ENCODE measurements at places on chromosomes 4 and X.

GRCh38 chr4:114512595-114513295, 85.9 kb upstream of the UGT8 start:
- no peak for DNase-seq

GRCh38 chr4:82043809-82044137, 330.0 kb downstream of the HNRNPD start:
- DNase-seq: no peak

GRCh38 chr4:168408620-168409019, 71.7 kb downstream of the DDX60L start:
- DNase-seq: no peak

DNA sequence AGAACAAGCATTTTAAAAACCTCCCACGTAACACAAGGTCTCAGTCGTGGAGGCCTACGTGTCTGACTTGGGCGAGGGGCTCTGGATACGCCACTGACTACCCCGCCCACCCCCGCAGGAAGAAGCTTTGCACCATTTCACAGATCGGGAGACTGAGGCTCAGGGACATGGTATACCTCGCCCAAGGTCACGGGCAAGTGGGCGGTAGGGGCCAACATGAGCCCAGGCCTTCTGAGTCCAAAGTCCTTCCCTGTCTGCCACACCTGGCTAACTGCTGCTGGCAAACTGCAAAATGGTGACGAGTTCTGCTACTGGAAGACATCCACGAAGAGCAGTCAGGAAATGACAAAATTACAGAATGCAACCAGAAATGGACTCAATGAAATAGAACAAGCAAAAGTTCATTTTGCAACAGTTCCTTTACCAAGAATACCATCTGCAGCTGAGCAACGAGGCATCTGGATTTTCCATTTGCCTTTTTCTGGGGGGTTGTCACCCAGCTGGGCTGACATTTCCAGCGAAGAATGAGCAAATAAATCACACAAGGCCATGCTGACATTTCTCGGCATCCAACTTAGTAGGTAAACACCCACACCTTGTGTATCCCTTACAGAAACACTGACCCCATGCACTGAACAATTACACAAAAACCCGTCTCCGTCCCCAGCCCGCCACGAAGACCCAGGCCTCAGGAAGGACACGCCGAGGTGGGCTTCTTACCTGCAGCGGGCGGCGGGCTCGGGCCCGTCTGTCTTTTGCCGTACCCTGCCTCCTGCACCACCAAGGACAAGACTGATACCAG, 70.2 kb upstream of the AFAP1 start:
- no peak for DNase-seq

- no peak for DNase-seq
Measured at GRCh38 chr4:25903900-25904747, 9.9 kb upstream of the SMIM20 start.

DNA sequence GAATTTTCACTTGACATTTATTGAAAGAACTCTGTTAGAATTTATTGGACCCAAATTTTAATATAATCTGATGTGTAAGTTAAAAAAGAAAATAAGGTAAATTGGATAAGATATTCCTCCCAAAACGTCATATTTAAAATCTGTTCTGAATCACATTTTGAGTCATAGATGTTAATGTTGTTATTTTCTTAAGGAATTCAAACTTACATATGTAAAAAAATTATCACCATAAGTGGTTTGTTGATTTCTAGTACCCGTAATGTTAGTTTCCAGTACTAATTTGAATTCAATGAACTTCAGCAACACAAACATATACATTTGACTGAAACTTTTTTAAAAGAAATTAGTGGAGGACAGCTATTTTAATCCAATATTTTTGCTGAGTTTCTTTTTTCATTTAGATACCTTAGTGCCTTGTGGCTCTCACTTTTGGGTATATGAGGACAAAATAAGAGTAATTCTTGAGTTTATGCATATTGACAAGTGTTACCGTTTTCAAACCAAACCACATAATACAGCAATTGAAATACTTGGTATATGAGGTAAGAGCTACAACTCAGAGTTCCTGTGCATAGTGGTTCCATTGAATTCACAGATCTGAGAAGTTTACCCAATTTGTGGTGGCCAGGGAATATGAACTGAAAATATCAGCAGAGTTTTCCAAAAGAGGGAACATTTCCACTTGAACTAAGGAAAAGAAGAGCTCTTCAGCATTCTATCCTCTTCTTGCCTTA, 71.8 kb downstream of the C4orf46 start:
- no peak for DNase-seq

DNA sequence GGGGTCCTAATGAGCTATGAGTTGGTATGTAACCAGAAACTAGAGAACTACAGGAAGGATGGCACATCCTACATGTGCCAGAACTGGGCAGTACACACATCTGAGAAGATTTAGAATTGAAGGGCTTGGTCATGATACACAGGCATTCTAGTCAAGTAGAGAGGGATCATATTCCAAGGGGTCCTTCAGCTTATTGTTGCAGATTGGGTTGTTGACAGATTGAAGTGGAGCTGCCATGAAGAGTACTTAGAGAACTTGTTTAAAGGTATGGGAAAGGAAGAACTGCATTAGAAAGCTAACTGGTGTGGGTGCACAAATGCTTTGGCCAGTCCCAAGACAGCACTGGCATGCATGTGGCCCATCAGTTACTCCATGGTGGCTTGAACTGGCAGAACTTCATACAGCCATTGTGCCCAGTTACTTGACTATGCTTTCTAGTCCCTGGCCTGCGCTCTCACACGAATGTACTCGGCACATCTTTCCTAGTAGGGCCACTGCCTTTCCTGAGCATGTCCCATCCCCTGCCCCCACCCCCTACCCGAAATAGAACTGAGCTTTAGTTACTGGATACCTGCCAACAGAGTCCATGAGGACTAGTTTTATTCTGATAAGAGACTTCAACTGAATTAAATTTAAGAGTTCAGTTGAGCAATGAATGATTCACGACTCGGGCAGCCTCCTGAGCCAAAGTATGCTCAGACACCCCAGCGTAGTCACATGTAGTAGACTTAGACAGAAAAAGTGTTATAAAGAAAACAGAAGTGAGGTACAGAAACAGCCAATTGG, 64.0 kb downstream of the CCNG2 start:
- DNase-seq: no peak

- DNase-seq: no peak
Measured at GRCh38 chr4:54558889-54559677, 98.7 kb upstream of the KIT start.

DNA sequence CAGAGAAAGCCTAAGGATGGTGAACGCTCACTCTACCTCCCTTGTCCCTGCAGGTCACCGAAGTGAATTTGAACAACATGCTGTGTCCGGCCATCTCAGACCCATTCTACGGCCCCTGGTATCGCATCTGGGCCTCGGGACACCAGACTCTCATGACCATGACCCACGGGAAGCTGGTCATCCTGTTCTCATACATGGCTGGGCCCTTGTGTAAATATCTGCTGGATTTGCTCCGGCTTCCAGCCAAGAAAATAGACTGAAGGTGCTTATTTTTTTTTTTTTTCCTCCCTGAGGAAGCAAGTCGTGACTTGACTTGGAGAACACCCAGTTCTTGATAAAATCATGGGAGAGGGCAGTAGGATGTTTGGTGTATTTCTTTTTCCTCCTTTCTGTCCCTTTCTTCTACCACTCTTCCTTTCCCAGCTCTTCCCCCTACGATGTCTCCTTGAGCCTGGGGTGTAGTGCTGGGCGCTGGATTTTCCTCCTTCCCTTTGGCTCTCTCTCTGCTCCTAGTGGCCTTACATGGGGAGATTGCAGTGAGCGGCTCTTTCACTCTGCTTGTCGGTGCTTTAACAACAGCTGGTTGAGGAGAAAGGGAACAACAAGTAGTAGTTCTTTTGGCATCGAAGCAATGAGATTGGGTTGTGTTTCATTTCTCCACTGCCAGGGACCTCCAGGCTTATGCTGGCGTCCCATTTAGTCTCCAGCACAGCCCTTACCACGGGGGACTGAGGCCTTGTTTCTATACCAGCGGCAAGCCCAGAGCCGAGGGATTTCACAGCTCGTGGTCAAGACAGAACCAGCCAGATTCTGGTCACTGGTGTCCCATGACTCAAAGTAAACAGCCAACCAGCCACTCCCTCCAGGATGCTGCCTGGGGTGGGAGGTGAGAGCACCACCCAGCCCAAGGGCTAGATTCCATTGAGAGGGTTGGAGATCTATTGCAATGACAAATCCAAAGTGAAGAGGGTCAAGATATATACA, 144.4 kb downstream of the AMMECR1 start:
- no peak for DNase-seq

DNA sequence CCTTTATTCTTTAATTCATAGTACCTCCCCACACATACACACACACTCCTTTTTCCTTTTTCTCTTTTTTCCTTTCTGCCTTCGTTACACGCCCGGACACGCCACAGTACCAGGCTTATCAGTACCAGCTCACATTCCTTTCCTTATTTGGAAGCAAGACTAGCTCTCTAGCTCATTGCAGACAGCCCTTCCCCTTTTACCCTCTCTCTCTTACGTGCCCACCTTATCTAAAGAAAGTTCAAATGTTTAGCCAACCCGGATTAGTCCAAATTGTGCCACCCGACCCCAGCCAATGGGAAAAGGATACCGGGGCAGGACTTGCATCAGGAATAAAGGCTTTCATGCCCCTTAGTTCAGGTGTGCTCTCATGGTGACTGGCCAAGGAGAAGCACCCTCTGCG, 194.7 kb upstream of the VCX3A start:
- no peak for DNase-seq

- DNase-seq: no peak
Measured at GRCh38 chrX:4935401-4935800, 1222.0 kb upstream of the PRKX start.

GRCh38 chr4:71639380-71639779, 144.5 kb downstream of the GC start:
- no peak for DNase-seq

DNA sequence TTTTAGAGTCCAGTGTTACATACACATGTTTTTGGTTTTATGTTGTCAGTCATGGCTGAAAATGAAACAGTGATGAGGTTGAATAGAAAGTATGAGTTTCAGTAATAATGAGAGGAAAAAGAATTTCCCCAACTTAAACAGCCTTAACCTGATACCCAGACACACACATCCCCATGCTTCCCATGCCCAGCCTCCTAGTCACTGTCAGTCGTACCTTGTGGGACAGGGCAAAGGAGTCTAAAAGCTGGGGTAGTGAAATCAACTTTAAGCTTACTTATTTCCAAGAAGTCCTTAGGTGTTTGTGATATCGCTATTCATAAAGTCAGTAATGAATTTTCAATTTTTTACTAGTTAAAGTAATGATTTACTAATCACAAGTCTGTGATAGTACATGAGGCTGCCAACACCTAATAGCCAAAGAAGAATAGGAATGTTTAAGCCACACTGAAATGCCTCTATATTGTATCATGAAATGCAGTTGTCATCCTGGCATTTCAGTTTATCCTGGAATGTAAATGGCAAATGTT, 24.3 kb upstream of the GPR34 start:
- no peak for DNase-seq

DNA sequence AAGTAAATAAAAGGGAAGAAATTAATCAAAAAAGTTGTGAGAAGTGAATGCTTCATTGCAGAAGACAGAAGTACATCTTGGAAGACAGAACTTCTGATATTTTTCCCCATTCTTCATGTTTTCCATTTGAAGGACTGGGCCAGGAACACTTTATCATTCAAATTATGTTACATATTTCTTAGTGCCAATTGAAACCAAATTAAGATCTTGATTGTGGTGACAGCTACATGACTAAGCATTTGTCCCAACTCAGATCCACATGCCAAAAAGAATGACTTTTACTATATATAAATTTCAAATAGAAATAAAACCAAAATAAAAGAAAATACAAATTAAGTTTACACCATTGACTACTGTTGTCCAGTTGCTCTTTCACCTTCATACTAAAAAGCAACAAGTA, 14.0 kb upstream of the FGF5 start:
- no peak for DNase-seq

- DNase-seq: no peak
Measured at GRCh38 chr4:52576326-52576725, 82.8 kb downstream of the USP46 start.

GRCh38 chr4:155617296-155617695, 49.4 kb upstream of the GUCY1A1 start:
- DNase-seq: no peak
